ENCODE measurements at places on chromosomes 2 and 18.

DNA sequence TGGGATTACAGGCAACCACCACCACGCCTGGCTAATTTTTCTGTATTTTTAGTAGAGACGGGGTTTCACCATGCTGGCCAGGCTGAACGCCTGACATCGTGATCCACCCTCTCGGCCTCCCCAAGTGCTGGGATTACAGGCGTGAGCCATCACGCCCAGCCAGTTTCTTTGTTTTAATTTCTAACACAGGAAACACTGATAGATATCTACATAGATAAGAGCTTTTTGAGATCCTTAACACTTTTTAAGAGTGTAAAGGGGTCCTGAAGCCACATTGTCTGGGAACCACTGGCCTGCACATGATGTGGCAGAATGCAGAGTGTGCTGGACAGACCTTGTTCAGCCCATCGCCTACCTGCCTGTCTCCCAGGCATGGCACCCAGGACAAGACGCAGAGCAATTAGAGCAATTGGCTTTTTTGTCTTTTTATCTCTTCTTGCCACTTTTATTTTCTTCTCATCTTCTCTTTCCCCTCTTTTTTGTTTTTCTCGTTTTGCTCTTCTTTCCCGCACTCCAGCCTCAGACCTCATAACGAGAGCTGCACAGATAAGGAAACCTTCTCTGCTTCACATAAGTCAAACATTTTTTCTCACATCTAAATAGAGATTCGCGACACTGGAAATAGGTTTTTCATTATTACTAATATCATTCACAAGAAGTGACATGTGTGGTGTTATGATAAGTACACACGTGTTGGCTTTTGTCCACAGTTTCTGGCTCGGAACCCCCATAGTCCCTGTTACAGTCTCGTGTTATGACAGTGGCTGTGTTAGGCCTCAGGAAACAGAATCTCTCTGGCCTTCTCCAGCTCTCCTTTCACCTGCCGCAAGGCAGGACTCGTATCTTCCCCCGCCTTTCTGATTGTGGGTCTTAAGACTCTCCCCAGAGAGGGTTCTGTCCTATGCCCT is 25.2 kb upstream of the GPR55 start:
- DNase-seq = no peak

- DNase-seq = no peak
Observed at GRCh38 chr18:57644540-57644939, 22.9 kb upstream of the NARS1 start.

- DNase-seq = no peak
Observed at GRCh38 chr2:151091583-151091982, 170.1 kb downstream of the RBM43 start.

GRCh38 chr2:79447463-79447862 is 65.4 kb upstream of the CTNNA2 start:
- no peak for DNase-seq

GRCh38 chr2:39568561-39569006 is 97.1 kb upstream of the TMEM178A start:
- no peak for DNase-seq

DNA sequence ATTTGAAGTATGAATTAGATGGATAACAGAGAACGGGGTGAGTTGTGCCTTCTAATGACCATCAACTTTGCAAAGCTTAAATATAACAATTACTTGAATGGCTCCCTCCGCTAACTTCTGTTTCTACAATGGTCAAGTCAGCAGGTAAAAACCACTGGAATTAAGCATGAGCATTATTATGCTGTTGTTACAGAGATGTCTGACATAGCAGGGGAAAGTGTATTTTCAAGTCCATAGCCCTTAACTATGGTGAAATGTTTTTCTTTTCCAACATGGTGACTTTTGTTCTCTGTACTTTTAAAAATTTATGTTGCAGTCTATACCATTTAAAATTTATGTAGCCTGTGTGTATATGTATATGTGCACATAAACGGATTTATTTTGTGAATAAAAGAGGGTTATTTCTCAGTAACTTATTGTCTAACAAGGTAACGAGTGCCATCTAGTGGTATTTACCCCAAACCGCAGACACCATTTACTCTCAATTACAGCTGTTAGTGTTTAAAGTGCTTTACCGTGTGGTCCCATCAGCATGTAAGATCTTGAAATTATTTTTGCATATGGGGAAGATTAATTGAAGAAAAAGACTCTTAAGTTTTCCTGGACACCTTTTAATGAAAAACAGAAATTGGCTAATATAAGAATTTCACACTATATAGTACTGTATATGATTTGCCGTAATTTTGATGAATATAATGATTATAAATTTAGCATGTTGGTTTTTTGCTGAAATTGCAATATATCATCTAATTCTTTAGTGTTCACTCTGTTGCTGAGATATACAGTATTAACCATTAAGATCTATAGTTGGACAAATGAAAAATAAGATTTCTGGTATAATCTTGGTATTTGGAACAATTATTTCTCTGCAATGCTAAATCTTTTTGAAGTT is 78.2 kb downstream of the UBE2E3 start:
- no peak for DNase-seq

DNA sequence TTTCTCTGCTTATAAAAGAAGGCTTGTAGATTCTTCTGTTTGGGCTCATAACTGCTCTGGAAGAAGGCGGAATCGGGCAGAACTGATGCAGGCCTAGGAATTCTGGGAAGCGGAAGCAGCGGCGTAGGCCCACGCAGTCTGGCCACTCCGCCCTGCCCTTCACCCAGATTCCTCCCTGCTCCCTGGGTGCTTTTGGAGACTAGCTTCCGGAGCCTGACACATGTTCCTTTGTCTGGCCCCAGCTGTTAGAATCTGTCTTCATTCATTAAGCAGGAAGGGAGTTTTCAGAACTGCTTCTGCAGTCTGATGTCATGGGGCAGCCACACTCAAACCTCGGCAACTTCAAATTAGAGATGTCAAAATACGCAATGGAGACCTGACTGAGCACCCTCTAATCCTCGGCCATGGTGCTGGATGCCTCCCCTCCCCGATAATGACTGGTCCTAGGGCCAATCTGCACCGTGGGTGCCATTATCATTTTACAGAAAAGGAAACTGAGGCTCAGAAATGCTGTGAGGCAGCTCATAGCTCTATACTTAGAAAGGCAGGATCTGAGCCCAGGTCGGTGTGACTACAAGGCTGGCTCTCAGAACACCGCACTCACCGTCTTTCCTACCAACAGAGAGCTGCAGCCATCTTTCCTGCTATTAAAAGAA is 275.7 kb downstream of the MYCN start:
- DNase-seq = no peak

- no peak for DNase-seq
Observed at GRCh38 chr18:79625195-79625923, 54.2 kb upstream of the CTDP1 start.

DNA sequence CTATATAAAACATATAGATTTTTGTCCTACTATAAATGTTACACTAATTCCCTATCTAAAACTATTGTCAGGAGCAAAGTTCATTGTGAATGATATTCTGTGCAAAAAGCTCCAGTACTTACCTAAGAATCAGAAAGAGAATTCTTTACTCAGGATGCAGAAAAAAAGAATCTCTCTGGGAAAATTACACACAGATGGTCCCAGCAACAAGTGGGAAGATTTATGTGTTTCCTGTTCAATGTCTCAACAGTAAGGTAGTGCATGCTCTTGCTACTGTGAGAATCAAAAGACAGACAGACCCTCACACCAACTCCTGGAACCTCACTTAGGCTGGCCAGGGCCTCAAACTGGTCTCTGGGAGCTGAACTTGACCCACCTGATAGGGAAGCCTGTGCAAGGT is 11.2 kb upstream of the NAPG start:
- no peak for DNase-seq

All from NCI-H1092 (cell line).